H1 (cell line): ENCODE measurements at places on chromosomes 5 and 9. TPM values are rescaled to one million over a fixed set of nuclear protein-coding genes. Genes with fewer than 3 reads are reported as not detected.

Gene DRD1
- total RNA-seq = 0.08 and 0.19 TPM in 2 replicates

DNA sequence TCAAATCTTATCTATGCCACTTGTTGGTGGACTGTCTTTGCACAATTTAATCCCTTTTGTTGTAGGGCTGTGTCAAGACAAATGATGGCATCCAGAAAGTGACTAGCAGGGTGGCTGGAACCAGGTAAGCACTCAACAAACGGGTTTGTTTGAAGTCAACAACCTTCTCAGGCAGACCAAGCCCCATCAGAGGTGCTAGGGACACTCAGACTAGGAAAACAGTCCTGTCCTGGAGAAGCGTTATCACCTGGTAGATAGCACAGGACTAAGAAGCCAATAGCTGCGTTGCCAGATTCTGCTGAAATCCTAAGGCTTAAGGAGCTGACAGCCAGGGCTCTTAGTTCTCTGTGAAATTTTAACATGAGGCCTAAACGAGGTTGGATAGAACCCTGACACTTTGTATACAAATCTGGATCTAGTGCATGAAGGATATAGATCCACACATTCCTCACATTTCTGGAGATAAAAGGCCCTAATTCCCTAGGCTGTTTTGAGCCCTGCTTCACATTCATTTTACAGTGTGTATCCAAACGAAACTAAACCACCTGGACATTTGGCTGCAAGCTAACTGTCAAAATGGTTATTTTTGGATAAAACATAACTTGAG is 179.8 kb downstream of the DCP2 start:
- H3K36me3 ChIP-seq = no peaks in the 10 kb centered on the region
- no peaks in the 10 kb centered on the region for H3K4me1 ChIP-seq
- no peak overlapping the region for H3K4me3 ChIP-seq
- peak; percentile 38 for DNase-seq

DNA sequence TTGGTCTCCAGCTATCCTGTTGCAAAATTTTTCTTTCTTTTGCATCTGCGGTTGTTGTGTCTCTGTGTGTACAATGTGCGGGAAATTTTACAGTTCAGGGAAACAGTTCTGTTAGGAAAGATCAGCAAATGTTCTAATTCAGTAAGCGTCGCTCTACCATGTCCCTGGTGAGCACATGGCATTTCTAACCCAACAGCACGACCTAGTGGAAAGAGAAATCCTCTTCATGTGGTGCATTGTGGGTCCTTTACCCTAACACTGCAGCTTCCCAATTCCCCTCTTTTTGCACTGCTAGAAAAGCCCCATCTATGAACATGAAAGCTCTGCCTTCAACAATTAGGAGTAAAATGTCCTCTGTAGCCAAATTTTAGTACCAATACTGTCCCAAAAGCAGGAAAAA is 974.2 kb upstream of the CDH9 start:
- H3K4me1 ChIP-seq = no peaks in the 10 kb centered on the region
- no peaks in the 10 kb centered on the region for H3K27me3 ChIP-seq
- H3K4me3 ChIP-seq = no peak overlapping the region
- H3K36me3 ChIP-seq = no peaks in the 10 kb centered on the region
- no peak overlapping the region for H3K27ac ChIP-seq
- no peak for DNase-seq

Gene MYMK
- total RNA-seq = not detected in 2 replicates

DNA sequence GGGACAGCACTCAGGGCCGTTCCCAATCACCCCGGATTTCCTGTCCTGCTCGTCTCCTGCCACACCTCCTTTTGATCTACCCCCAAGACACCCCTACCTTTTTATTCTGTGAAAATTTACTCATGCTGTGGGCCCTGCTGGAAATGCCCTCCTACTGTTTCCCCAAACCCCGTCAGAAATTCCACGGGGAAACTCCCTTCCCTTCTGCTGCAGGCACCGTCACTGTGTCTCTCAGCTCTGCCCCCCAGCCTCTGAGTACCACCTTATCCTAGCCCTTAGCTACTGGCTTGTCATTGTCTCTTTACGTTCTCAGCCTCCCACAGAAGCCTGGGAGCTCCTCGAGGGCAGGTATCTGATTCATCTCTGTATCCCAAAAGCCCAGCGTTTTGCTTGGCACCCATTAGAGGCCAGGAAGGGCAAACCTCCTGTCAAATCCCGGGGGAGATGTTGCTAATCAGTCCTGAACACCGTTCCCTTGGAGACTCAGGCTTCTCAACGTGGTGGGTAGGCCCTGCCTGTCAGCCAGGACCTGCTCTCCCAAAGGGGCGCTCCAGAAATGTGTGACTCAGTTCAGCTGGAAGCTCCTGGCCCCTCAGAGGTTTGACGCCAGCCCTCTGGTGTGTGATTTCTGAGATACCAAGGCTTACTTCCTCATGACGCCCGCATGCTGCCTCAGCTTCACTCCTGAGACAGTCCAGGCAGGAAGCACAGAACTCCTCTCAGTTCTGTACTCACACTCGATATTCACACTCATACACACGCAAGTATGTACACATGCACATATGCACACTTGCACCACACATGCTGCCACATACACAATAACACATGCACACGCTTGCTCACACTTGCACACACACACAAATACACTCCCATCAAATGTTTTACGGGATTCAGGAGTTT is 50.7 kb upstream of the GRHPR start:
- no peaks in the 10 kb centered on the region for H3K27me3 ChIP-seq
- H3K4me3 ChIP-seq = no peak overlapping the region
- H3K27ac ChIP-seq = no peak overlapping the region
- no peak for DNase-seq
- H3K4me1 ChIP-seq = no peaks in the 10 kb centered on the region

GRCh38 chr9:87615547-87616148 is 110.3 kb upstream of the CTSL start:
- no peak overlapping the region for H3K27ac ChIP-seq
- DNase-seq = no peak
- peaks cover 27% of the 10 kb centered on the region for H3K36me3 ChIP-seq
- peaks cover 2% of the 10 kb centered on the region; the same call in 1 of the 2 replicates for H3K4me1 ChIP-seq
- no peak overlapping the region for H3K4me3 ChIP-seq

Gene SPINK4
- not detected in 2 replicates for total RNA-seq

DNA sequence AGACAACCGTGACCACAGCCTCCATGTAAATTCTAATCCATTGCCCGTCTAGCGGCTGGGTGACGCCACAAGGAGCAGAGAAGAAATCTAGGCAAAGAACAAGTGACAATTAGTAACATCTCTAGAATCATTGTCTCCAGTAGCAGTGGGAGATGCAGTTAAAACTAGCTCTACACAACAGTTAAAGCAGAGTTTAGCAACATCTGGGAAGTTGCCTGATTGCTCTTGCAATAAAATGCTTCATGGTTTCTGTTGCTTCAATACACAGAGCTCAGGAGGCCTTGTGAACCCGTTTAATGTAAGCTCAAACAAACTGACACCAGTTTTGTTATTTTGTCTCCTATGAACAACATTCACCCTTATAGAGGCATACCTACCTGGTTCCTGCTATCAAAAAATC is 369.8 kb upstream of the PDE4D start:
- H3K4me3 ChIP-seq = no peak overlapping the region
- DNase-seq = no peak
- no peaks in the 10 kb centered on the region for H3K27me3 ChIP-seq
- no peaks in the 10 kb centered on the region for H3K36me3 ChIP-seq

Gene RANBP3L
- total RNA-seq = not detected in 2 replicates

GRCh38 chr9:19513671-19514275 is 105.0 kb downstream of the ACER2 start:
- DNase-seq = no peak
- H3K27ac ChIP-seq = no peak overlapping the region; the same call in 1 of the 2 replicates
- H3K4me3 ChIP-seq = no peak overlapping the region
- H3K36me3 ChIP-seq = no peaks in the 10 kb centered on the region
